GM06990 (cell line): ENCODE measurements at places on chromosomes 1 and 21.

- no peak for DNase-seq
Measured at GRCh38 chr21:46187814-46188213, 3.6 kb upstream of the SPATC1L start.

GRCh38 chr1:9161963-9162362, 33.1 kb upstream of the GPR157 start:
- DNase-seq, result no peak

DNA sequence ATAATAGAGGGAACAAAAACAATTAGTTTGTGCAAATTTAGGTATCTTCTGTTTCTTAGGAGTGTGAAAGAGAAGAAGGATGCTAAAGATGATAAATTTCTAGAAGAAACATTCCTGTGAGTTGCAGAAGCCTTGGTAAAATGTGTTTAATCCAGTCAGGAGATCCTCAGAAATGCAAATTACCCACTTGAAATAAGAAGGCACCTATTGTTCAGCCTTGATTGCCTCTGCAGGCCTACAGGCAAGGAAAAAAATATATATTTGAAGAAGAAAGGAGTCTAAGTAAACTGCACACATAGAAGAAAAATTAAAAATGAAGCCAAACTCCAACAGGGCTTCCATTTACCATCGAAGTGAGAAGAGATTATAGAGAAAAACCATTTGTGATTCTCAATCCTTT, 51.0 kb upstream of the LHX8 start:
- no peak for DNase-seq

GRCh38 chr1:93448292-93448982, 519 bp downstream of the FNBP1L start:
- DNase-seq, result no peak

DNA sequence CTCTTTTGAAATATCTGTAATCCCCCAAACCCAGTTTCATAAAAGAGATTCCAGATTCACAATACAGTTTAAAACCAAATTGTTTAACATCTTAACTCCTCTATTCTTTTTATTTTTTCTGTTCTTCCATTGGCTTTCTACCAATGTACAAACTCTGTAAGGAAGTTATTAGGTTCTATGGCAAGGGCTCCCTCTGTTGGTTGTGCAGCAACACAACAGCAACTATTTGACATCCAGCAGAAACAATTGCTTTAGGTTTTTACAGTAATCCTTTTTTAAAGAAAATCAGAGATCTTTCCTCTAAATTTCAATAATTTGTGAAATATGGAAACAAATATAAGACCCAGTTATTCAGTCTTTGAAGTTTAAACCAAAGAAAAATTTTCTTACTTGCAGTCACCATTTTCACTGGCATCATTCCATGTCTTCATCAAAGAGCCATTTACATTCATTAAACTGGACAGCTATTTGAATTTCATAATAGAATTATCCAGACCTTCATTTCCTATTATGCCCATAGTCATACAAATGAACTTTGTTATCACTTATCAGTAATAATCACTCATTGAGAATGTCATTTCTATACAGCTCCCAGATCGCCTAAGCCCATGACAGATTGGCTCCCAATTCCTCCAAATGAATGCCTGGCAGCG, 46.5 kb upstream of the RNF11 start:
- peak; percentile 20 for DNase-seq

DNA sequence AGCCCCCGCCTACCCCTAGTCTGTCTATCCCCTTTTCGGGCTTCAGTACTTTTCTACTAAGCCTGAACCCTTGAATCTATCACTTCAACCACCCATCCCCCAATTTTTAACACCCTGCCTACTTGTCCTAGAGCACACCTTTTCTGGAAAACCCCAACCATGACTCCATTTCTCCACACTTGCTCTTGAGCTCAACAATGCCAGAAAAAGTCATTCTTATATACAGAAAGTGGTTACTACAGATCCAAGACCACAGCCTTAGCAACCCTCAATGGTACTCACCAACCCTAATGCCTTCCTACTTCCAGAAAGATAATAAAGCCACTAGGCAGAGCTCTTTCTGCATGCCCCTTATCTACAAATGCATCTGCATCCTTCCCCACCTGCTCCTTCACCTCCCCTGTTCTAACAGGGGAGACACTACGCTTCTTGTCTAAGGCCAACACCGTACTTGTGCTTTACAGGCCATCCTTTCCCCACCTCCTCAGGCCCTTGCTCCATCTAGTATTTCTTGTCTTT, 41.2 kb downstream of the DMAP1 start:
- DNase-seq, result no peak

DNA sequence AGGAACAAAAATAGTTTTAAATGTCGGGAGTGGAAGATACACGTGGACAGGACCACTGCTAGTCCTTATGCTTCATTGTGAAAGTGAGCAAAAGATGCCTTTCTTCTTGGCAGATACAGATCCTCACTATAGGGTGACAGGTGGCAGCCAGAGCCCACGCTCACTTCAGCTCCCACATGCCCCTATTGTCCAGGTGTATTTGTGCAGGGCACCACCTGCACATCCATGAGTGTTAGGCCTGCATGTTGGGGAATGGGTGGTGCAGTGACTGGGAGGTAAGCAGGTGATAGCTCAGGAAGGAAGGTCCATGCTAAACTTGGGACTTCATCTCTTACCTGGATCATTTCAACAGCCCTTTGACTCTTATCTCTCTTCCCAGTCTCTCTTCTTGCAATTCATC, 27.4 kb downstream of the SLC5A9 start:
- no peak for DNase-seq

GRCh38 chr1:220368352-220369265, 96.4 kb upstream of the RAB3GAP2 start:
- DNase-seq, result no peak

DNA sequence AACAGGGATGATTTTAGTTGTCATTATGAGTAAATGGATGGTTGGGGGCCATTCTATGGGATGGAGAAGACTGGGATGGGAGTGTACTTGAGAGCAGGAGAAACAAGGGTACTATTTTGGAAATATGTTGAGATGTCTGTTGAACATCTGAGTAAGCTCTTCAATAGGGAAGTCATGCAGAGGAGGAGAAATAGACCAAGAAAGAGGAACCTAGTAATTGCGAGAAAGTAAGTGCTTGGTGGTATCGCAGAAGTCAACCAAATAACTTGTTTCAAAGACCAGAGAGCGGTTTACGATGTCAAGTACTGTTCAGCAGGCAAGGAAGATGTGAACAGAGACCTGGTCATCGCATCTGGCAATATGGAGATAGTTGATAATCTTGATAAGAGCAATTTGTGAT, 22.4 kb upstream of the CHRM3 start:
- DNase-seq, result no peak

DNA sequence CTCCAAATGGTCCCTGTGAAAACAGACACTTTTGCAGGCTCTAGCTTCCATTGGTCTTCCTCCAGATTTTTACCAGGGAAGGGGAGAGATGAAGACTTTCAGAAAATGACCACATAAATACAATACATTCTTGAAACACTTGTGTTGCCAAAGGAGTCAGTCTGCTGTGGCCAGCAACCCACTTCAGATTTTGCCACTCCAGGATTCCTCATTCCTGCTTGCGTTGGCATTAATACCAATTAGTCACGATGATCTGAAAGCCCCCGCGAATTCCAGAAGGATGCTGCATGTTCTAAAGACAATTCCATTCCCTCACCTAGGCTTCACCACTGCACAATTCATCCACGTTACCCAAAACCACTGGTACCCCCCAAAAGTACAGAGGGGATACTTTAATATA, 7.9 kb upstream of the BACE2 start:
- DNase-seq, result no peak

DNA sequence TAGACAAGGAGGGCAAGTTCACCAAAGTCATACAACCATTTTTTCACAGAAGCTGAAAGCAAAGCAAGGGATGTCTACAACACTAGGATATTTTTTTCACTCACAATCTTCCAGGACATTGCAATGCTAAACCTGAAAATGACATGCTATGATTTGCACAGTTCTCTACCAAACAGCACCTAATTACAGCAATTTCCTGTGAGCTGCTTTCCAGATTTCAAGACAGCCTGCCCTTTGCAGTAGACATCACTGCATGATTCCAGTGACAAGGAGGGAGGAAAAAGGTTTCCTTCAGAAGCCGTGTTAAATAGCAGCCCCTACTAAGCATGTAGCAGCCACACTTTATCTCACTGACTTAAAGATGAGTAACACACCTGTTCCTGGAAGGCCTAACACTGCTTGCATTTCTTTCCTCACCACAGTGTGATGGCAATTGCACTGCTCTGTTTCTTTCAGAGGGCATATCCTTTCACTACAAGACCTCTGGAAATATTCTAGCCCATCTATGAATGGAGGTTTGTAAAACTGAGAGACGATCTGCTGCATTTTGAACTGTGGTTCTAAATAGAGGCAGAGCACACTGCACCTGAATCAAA, 97.1 kb downstream of the DUSP10 start:
- DNase-seq, result no peak

- no peak for DNase-seq
Measured at GRCh38 chr21:16504281-16504680, 774.5 kb downstream of the USP25 start.

- DNase-seq, result no peak
Measured at GRCh38 chr1:203519053-203519840, 25.3 kb downstream of the OPTC start.

DNA sequence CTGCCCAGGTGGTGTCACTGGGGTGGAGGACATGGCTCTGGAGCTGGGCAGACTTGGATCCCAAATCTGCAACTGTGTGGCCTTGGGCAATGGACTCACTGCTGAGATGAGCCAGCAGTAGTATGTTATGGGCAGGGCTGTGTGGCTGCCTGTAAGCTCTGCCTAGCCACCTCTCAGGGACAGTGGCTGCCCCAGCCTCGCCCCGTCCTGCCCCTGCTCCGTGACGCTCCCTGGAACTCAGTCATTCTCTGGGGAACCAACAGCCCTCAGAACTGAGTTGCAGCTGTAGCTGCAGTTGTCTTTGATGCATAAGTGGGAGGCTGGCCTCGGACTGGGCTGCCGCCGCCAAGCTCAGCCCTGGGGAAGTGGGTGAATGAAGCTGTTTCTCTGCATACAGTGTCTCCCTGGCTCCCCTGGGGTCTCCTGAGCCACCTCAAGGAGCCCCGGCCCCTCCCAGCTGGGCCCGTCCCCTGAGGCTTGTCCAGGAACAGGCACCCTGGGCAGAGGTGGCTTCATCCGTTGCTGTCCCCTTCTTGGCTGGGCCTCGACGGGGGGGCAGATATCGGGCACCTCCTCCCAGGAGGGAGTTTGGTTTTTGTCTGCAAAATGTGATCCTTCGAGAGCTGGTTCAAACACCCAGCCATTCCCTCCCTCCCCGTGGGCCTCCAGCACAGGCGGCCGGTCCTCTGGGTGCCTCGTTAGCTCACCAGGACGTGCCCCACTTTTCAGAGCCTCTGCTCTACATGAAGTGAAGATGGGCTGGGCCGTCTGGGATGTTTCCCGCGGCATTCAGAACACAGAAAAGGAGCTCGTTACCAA, 26.2 kb upstream of the PLCH2 start:
- DNase-seq, result no peak

- no peak for DNase-seq
Measured at GRCh38 chr1:67479146-67479891, 49.1 kb upstream of the SERBP1 start.

DNA sequence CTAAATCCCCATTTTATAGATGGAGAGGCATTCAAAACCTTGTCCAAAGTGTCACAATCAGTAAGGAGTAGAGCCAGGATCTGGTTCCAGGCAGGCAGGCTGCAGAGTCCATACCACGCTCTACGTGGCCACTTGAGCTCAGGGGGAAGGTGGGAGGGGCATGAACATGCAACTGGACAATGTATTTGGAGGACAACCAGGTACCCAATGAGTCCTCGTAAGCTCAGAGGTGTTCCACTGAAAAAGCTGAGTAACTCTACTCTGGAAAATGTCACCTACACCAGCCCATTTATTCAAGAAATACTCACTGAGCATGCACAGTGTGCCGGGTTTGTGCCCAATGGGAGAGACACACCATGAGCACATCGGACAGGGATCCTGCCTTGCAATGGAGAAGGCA, 11.2 kb upstream of the GUCA2B start:
- DNase-seq, result no peak

DNA sequence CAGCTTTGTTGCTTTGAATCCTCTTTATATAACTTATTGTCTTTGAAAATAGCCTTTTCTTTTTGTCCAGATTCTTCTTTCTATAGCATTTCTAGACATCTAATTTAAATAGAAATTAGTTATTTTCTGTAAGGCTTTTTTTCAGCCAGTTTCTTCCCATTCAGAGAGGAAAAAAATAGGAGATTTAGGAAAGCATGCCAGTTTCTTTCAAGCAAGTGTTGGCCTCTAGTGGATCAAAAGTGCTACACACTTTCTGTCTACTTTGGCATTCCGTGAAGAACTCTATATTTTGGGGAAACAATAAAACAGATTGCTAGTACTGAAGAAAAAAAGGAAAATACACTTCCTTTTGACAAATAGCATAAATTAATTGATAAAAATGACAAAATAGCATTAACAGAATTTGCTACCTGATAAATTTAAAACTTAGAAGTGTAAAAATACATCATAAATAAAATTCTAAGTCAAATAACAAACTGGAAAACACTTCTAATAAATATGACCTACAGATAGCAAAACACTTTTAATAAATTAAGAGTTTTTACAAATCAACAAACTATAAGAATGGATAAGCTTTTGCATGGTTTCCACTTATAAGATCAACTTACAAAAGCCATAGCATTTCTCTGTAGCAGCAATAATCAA, 13.1 kb upstream of the EXO1 start:
- DNase-seq, result no peak

DNA sequence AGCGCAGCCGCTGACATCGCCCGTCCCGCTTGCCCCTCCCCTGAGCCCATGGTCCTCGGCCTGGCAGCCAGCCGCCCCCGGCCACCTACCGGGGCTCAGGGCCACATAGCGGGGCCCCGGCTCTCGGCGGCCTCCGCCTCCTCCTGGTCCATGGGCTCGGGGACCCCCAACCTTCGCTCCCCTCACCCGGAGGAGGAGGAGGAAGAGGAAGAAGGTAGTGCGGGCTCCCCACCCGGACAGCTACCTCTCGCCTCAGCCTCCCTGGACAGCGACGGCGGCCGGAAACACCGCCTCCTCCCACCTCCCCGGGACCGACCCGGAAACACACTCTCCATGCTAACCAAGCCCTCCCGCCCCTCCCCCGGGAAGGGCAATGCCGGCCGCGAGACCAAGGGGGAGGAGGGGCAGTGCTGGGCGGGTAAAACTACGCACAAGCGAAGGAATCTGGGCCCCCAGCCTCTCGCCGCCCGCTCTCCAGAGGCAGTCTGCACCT, at the start of gene KIAA0319L:
Gene KIAA0319L, minus strand, starts transcription at position 286 of the 493 bp plus-strand sequence. CDS start 2,912 bp downstream, outside the sequence.
- DNase-seq, result no peak

GRCh38 chr1:14598498-14599182, at the start of gene KAZN:
KAZN (plus strand) TSS chr1:14598685.
- DNase-seq, result peak; percentile 54

GRCh38 chr1:40847023-40847745, 15.0 kb downstream of the CITED4 start:
- no peak for DNase-seq

GRCh38 chr1:228735871-228736586, 750 bp downstream of the RHOU start:
- DNase-seq, result no peak

GRCh38 chr21:42097860-42098454, 26.8 kb downstream of the UMODL1 start:
- DNase-seq, result no peak

GRCh38 chr1:21259316-21260076, 30.8 kb downstream of the ECE1 start:
- no peak for DNase-seq
